ENCODE measurements at places on chromosomes 16 and 17. TPM values are rescaled to one million over a fixed set of nuclear protein-coding genes. Genes with fewer than 3 reads are reported as not detected.

Gene PDILT
- polyA plus RNA-seq, result 0.16 TPM

Gene SALL1
- polyA plus RNA-seq, result 118 TPM

Gene NPIPA8
- 64.4 TPM for polyA plus RNA-seq

Gene SLC52A1
- 0.25 TPM for polyA plus RNA-seq

Gene TBC1D26
- 0.64 TPM for polyA plus RNA-seq
